ENCODE measurements at places on chromosomes 12 and 14.

GRCh38 chr12:94841177-94841576 is 162.3 kb downstream of the NDUFA12 start:
- no peak for DNase-seq

DNA sequence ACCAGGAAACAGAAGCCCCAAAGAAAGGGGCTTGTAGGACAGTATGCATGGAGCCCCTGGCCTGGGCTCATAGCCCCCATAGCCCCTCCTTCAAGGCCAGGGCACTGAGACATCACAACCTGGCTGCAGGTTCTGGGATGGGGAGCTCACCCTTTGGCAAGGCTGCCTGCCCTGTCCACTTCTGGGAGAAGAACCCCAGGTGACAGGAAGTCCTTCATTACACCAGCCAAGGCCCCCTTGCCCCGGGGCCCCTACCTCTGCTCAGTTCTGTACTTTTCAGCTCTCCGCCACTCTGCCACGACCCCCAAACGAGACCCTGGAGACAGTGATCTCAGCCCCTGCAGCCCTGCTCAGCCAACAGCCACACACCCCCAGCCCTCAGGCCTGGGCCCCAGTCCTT is 223.2 kb upstream of the RTL1 start:
- DNase-seq = no peak

GRCh38 chr12:126523891-126524290 is 1458.7 kb downstream of the AACS start:
- DNase-seq = no peak

DNA sequence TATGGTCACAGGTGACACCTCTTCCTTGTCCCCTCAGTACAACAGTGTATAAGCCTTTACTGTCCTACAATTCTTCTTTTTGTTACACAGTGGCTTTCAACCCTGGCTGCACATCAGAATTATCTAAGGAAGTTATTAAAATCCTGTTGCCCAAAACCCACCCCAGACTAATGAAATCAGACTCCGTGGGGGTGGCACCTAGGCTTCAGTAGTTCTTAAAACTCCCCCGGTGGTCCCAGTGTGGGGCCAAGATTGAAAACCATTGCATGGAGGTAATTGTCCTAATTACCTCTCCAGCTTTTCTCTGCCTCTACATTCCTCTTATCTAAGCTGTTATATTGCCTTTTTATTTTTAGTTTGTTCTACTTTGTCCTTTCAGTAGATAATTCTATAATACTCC is 172.8 kb downstream of the DAD1 start:
- no peak for DNase-seq

DNA sequence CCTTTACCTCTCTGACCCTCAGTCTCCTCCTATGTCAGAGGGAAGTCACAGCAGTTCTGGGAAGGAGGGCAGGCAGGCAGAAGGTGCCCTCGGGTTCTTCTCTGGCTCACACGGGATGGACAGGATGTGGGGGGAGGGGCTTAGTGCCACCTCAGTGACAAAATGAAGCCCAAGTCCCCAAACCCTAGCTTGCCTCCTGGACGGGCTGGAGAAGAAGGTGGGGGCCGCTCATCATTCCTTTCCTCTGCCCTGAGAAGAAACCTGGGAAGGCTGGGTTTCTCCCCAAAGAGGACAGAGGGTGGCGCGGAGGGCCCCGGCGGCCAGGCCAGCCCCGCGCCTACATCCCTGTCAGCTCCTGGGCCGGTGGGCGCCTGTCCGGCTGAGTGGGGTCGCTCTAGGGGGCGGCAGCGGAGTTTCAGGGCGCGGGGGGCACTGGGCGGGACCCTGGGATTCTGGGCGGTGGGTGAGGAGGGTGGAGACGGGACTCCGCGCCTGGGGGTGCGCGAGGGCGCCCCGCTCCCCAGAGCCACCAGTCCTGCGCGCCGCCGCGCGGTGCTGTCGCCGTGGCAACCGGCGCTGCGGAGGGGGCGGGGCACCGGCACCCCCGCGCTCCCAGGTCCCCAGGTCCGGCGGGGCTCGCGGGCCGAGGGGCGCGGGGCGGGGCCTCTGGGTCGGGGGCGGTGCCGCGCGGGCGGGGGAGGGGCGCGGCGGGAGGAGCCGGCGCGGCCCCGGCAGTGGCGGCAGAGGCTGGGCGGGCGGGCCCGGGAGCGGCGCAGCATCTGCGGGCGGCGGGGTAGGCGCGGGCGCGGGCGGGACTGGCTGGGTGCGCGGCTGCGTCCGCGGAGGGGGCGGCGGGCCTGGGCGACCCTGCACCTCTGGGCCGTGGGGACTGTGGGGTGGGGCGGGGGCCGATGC is at the start of gene TMEM121:
TMEM121 (plus strand) TSS at position 723 of the 915 bp plus-strand sequence. CDS start 2,252 bp downstream, outside the sequence.
- no peak for DNase-seq
